ENCODE measurements at places on chromosomes 12 and 14.

DNA sequence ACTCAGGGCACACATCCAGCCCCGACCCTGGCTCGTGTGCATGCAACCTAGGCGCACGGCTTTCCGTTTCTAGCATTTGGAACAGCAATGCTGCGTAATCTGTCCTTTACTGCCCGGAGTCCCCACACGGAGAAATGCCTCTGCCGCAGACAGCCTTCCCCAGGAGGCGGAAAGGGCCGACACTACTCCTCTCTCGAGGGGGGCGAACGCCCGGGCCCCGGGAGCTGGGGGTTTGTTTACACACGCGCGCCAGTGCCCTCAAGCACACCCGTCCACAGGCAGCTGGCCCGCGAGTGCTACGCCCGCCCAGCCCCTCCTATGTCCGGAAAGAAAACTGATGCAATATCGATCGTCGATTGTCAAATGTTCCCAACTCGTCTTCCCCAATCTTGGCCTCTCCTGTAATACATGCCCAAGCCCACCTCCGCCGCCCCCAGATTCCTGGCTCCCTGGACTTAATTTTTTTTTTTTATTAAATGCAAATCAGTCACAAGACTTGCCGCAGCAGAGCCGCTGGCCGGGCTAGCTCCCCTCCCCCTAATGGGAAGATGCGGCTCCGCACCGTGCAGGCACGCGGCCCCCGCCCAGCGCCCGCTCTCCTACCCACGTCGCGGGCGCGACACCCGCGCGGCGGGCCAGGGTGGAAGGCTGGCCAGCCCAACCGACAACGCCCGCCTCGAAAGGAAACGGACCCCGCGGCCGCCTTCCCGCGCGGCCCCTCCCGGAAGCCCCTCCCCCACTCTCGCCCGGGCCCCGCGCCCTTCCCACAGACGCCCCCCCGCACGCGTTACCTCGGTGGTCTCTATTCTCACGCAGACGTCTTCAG is 642 bp downstream of the SLC38A2 start:
- DNase-seq = peak; percentile 30

DNA sequence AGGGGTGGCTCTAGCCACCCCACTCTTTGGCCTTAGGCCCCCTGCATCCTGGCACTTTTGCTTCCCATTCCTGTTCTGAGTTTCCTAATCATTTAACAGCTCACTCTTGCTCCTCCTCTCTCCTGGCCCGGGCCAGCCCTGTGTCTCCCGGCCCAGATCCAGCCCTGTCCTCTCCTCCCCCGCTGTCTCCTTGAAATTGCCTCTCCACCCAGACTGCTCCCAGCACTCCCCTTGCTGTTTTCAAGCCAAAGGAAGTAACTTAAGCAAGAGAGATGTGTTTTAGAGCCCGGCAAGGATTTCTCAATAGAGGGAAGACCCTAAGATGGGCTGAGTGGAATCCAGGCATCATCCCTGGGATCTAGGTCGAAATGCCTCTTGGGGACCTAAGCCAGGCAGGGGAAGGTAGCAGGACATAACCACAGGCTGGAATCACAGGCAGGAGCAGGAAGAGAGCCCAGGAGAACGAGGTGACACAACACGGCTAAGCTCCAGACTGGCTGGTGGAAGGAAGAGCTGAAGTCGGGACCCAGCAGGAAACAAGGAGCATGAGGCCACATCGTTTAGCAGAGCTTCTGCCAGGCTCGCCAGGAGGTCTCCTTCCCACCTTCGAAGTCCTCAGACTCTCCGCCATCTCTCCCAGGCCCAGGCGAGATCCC is 2.0 kb upstream of the LRP1-AS start:
- no peak for DNase-seq

- no peak for DNase-seq
Observed at GRCh38 chr14:52069307-52070050, 620 bp upstream of the NID2 start.

DNA sequence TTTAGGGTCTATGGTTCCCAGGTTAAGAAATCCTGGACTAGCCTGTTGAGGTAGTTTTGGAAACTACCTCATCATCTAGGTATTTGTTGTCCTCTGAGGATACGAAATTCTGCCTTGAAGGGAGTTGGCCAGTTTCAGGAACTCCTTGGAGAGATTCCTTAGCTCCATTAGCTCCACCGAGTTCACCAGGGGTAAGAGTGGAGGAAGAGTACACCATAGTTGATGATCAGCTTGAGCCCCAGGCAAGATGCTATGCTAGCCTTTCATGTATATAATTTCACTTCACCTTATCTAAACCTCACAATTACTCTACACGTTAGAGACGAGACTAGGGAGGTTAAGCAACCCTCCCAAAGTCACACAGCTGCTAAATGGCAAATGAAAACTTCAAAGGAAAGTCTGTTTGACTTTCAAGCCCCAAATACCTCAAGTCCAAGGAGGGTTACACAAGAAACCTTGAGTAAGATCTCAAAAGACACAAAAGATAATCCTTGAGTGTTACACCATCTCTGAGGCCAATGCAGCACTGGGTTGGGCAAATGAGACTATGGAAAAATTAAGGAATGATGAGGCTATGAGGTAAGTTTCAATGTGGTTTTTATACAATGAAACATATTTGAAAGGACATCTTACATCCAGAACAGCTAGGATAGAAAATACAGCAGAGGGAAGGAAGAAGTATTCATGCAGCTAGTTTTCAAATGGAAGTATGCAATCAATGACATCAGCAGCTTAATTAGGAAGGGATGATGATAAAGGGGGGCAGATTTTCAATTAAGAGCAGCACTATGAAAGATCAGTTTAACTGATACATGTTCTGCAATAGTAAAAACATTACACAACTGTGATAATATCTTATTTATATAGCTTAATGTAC is 97.2 kb upstream of the KRAS start:
- no peak for DNase-seq

DNA sequence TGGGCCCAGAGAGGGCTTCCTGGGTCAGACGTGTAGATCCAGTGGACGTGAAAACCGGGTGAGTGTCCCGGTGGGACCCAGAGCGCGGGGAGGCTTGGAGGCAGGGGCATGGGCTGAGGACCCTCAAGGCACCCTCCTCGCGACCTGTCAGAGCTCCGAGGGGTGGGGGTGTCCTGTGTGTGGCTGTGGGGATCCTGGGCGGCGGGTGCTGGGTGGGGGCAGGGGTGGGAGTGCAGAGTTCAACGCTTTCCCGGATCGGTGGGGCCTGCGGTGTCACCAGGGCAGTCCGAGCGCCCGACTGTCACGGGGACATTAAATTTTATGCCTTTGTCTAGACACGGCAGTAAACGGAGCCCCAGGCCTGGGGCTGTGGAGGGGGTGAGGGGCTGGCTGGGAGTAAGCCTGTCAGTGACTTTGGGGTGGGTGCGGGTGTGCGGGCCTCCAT is 1.0 kb downstream of the TMEM121 start:
- peak; percentile 44 for DNase-seq

- DNase-seq = no peak
Observed at GRCh38 chr14:44763356-44763755, 198.4 kb downstream of the KLHL28 start.

GRCh38 chr14:52042371-52043289 is 26.2 kb downstream of the NID2 start:
- no peak for DNase-seq

GRCh38 chr12:54602661-54603060 is 14.2 kb upstream of the PPP1R1A start:
- DNase-seq = no peak

DNA sequence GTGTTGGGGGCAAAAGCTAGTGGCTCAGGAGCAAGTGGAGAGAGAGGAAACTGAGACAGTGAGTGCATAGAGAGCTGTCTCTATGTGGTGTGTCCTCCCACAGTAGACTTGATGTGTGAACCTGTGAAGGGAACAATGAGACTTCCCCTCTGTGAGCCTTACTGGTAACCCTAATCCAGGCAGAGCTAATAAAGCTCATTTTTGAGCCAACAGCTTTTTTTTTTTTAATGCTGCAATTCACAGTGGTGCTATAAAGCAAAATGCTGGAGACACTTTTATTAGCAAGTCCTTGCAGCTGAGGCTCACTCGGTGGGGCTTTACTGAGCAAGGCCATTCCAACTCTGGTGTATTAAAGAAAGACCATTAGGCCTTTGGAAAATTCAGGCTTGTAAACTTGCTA is 26.9 kb downstream of the FBXW8 start:
- no peak for DNase-seq
